ENCODE measurements at places on chromosomes 2 and 18. TPM values are rescaled to one million over a fixed set of nuclear protein-coding genes. Genes with fewer than 3 reads are reported as not detected.

CXCR2 gene
- not detected for total RNA-seq

GRCh38 chr2:210028178-210028577, 25.7 kb downstream of the RPE start:
- no peak overlapping the region for H3K27ac ChIP-seq
- H3K4me1 ChIP-seq: no peaks in the 10 kb centered on the region
- no peak for DNase-seq
- no peaks in the 10 kb centered on the region for H3K27me3 ChIP-seq

RAB6C gene
- 0.09 TPM for total RNA-seq

KIDINS220 gene
- 33.1 TPM for total RNA-seq

DNA sequence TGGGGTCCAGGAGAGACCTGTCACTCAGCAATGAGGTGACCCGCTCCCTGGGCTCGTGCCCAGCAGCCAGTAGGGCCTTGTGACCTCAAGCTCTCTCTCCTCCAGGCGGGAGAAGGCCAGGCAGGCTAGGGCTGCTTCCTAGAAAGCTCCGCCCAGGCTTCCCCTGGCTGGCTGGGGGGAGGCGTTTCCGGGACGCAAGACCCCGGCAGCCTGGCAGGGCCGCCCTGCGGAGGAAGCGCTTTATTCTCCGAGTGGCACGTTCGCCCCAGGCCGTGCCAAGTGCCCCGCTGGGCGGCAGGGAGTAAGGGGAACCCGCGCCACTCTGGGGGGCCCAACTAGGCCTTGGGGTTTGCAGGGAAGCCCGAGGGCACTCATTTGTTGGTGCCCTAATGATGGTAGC, 21.2 kb upstream of the EPAS1 start:
- no peak overlapping the region for H3K4me3 ChIP-seq

ASB18 gene
- not detected for total RNA-seq

- H3K4me3 ChIP-seq: no peak overlapping the region
- DNase-seq: no peak
- H3K4me1 ChIP-seq: no peaks in the 10 kb centered on the region
- H3K27ac ChIP-seq: no peak overlapping the region
- H3K27me3 ChIP-seq: no peaks in the 10 kb centered on the region
Measured at GRCh38 chr2:46569061-46569560, 89.7 kb downstream of the TMEM247 start.

- H3K27ac ChIP-seq: no peak overlapping the region
- no peaks in the 10 kb centered on the region for H3K27me3 ChIP-seq
- DNase-seq: no peak
- H3K4me3 ChIP-seq: no peak overlapping the region
- peaks cover 31% of the 10 kb centered on the region for H3K36me3 ChIP-seq
- no peaks in the 10 kb centered on the region for H3K4me1 ChIP-seq
Measured at GRCh38 chr2:43943809-43944452, 51.9 kb downstream of the LRPPRC start.

MPHOSPH10 gene
- total RNA-seq: 57.8 TPM

SGPP2 gene
- 7.6 TPM for total RNA-seq

NTSR2 gene
- total RNA-seq: not detected

HOXD1 gene
- total RNA-seq: not detected

TUBA3E gene
- not detected for total RNA-seq

MOGAT1 gene
- not detected for total RNA-seq

GAL3ST2 gene
- total RNA-seq: not detected

DNA sequence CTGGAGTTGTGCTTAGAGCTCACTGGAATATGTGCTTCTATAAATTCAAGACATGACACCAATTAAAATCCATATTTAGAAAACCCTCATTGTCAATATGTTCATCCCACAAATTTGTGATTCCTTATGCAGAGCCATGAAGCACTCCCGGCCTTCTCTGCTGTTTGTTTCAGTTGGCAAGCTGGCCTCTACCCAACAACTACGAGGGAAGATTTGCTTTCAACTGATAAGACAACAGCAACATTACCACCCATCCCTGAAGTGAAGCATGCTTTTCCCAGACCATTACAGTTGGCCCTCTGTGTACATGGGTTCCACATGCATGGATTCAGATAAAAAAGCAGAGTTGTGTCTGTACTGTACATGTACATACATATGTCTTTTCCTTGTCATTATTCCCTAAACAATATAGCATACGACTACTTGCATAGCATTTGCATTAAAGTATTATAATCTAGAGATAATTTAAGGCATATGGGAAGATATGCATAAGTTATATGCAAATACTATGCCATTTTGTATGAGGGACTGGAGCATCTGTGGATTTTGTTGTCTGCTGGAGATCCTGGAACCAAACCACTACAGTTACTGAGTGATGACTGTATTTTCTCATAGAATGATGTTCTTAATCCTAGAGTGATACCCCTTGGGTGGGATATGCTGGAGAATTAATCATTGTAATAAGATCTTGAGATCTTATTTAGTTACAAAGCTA, 77.6 kb upstream of the MC2R start:
- H3K27me3 ChIP-seq: no peaks in the 10 kb centered on the region
- no peak for DNase-seq
- H3K36me3 ChIP-seq: no peaks in the 10 kb centered on the region
- no peaks in the 10 kb centered on the region for H3K4me1 ChIP-seq
- no peak overlapping the region for H3K27ac ChIP-seq
- H3K4me3 ChIP-seq: no peak overlapping the region

POTEJ gene
- not detected for total RNA-seq

GRCh38 chr2:133231264-133231663, 337.0 kb downstream of the NCKAP5 start:
- H3K4me1 ChIP-seq: no peaks in the 10 kb centered on the region
- no peaks in the 10 kb centered on the region for H3K36me3 ChIP-seq
- no peak overlapping the region for H3K27ac ChIP-seq
- no peak for DNase-seq
- no peak overlapping the region for H3K4me3 ChIP-seq

GRCh38 chr2:68916226-68916625, 36.5 kb downstream of the GKN2 start:
- no peak for DNase-seq
- H3K4me1 ChIP-seq: peaks cover 27% of the 10 kb centered on the region
- no peaks in the 10 kb centered on the region for H3K27me3 ChIP-seq
- no peak overlapping the region for H3K4me3 ChIP-seq

- no peak overlapping the region for H3K27ac ChIP-seq
- no peaks in the 10 kb centered on the region for H3K4me1 ChIP-seq
- DNase-seq: no peak
- no peak overlapping the region for H3K4me3 ChIP-seq
Measured at GRCh38 chr2:172722481-172722880, 13.2 kb upstream of the RAPGEF4 start.

DNA sequence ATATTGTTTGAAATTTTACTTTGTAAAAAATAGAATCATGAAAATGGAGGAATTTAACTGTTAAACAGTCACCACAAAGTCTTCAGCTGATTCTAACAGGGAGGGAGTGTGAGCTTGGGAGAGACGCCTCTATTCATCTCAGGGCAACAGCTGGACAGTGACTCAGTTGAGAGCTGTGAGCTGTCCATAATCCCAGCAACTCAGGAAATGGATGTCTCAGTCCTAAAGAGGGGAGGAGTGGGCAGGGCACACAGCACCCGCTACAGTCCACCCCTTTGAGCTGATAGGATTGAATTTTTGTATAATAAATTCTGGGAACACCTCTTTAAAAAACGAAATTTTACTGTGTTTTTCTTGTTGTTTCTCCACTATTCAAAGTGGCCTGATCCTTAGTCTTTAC, 255.1 kb upstream of the THUMPD2 start:
- no peaks in the 10 kb centered on the region for H3K36me3 ChIP-seq
- DNase-seq: no peak
- H3K27ac ChIP-seq: no peak overlapping the region
- H3K4me1 ChIP-seq: no peaks in the 10 kb centered on the region
- no peak overlapping the region for H3K4me3 ChIP-seq

- H3K4me1 ChIP-seq: peaks cover 67% of the 10 kb centered on the region
- H3K27ac ChIP-seq: no peak overlapping the region
- no peaks in the 10 kb centered on the region for H3K27me3 ChIP-seq
- no peak overlapping the region for H3K4me3 ChIP-seq
- H3K36me3 ChIP-seq: peaks cover 4% of the 10 kb centered on the region
- peak; percentile 26 for DNase-seq
Measured at GRCh38 chr2:203763938-203764664, 57.7 kb downstream of the CD28 start.

- H3K4me1 ChIP-seq: no peaks in the 10 kb centered on the region
- no peak for DNase-seq
- no peak overlapping the region for H3K27ac ChIP-seq
- no peaks in the 10 kb centered on the region for H3K36me3 ChIP-seq
- no peaks in the 10 kb centered on the region for H3K27me3 ChIP-seq
- H3K4me3 ChIP-seq: no peak overlapping the region
Measured at GRCh38 chr2:150548527-150548926, 61.1 kb upstream of the RND3 start.

TLX2 gene
- total RNA-seq: 0.37 TPM

CXCR1 gene
- not detected for total RNA-seq

CEBPZOS gene
- 33.7 TPM for total RNA-seq

DQX1 gene
- total RNA-seq: 0.51 TPM

GRCh38 chr2:178392215-178392614, 58.8 kb downstream of the PRKRA start:
- H3K27ac ChIP-seq: no peak overlapping the region
- H3K4me1 ChIP-seq: no peaks in the 10 kb centered on the region
- DNase-seq: no peak
- no peaks in the 10 kb centered on the region for H3K27me3 ChIP-seq
- no peaks in the 10 kb centered on the region for H3K36me3 ChIP-seq

DNA sequence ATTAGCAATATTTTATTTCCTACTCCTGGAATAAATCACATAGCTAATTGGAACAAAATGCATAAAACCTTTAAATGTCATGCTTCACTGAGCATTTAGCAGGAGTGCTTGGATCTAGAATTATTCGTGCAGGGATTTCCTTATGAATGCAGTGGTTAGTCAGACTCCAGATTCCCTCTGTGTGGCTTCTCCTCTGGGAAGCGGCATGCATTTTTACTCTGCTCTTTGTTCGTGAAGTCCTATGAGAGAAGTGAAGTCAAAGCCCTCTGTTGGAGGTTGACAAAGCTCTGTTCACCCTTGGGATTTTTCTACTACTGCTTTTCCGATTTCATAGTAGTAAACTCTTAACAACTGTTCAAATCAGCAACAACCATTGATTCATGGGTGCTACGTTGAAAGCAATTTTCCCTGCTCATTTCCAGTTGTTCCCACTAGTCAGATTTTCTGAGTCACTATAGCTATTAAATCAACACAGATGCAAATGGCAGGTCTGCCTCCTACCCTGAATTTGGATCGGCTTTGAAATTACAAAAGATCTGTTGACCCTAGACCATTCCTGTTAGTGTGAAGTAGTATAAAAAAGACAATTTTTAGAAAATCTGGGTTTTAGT, 461.7 kb downstream of the STK39 start:
- DNase-seq: no peak
- H3K27me3 ChIP-seq: no peaks in the 10 kb centered on the region
- no peak overlapping the region for H3K27ac ChIP-seq

GRCh38 chr2:121044412-121044811, 240.6 kb downstream of the TFCP2L1 start:
- H3K36me3 ChIP-seq: no peaks in the 10 kb centered on the region
- no peaks in the 10 kb centered on the region for H3K27me3 ChIP-seq
- H3K4me1 ChIP-seq: no peaks in the 10 kb centered on the region
- H3K27ac ChIP-seq: no peak overlapping the region
- H3K4me3 ChIP-seq: no peak overlapping the region
- DNase-seq: no peak

- no peaks in the 10 kb centered on the region for H3K27me3 ChIP-seq
- DNase-seq: no peak
- no peaks in the 10 kb centered on the region for H3K36me3 ChIP-seq
- H3K27ac ChIP-seq: no peak overlapping the region
- no peak overlapping the region for H3K4me3 ChIP-seq
- H3K4me1 ChIP-seq: peaks cover 3% of the 10 kb centered on the region
Measured at GRCh38 chr2:227613272-227613660, 1.4 kb downstream of the SCYGR3 start.

ZNF24 gene
- 52.6 TPM for total RNA-seq

DNA sequence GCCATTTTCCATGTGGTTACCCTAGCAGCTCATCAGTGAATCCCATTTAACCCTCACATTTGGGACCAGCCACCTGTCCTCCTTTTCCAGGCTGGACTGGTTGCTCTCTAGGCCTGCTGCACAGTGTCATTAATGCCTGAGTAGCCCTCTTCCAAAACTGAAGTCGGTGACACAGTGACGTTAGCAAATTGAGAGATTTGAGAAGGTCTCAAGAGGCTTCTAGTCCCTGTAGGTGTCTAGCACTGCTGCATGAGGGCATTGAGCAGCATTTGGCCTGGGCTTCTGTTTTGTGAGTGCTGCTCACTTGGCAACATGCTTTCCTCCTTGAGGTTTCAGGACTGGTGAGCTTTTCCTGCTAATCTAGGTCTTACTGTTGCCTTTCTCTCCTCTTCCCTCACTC, 36.7 kb downstream of the PKP4 start:
- H3K27me3 ChIP-seq: no peaks in the 10 kb centered on the region
- no peaks in the 10 kb centered on the region for H3K36me3 ChIP-seq
- no peak overlapping the region for H3K27ac ChIP-seq
- H3K4me3 ChIP-seq: no peak overlapping the region
- no peaks in the 10 kb centered on the region for H3K4me1 ChIP-seq

MARS2 gene
- total RNA-seq: 27.9 TPM

GPR45 gene
- not detected for total RNA-seq

ANKRD62 gene
- total RNA-seq: not detected

- H3K27me3 ChIP-seq: no peaks in the 10 kb centered on the region
- H3K27ac ChIP-seq: no peak overlapping the region
- no peak overlapping the region for H3K4me3 ChIP-seq
Measured at GRCh38 chr2:161900241-161900640, 173.8 kb downstream of the DPP4 start.

DNA sequence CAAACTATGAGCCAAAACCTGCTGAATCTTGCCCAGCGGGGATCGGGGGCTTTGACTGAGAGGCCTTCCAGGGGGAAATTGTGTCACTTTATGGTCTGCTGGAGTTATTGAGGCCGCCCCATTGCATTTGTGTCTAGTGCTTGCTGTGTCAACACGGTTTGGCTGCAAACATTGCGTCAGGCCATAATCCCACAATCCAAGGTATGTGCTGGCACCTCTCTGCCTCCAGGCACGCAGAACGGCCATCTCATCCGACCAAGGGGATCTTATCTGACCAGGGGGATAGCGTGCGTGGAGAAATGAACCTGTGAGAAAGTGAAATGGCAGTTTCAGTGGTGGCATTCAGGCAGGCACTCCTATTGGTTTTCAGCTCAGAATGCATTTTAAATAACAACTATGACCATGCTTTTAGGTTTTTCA, 18.1 kb upstream of the LYPD6B start:
- no peak for DNase-seq
- no peak overlapping the region for H3K4me3 ChIP-seq
- no peak overlapping the region for H3K27ac ChIP-seq
- no peaks in the 10 kb centered on the region for H3K4me1 ChIP-seq

GRCh38 chr2:15040429-15041084, 408.0 kb downstream of the LRATD1 start:
- H3K4me3 ChIP-seq: no peak overlapping the region
- DNase-seq: no peak
- no peak overlapping the region for H3K27ac ChIP-seq
- H3K36me3 ChIP-seq: no peaks in the 10 kb centered on the region

Measured in CD8-positive, alpha-beta memory T cell (primary cell).